Stimulated activated CD4-positive, alpha-beta T cell treated with anti-CD3 and anti-CD28 coated beads, Interleukin-1b, Interleukin-23, amount 100 ng/mL, for 1 hour (primary cell): ENCODE measurements at places on chromosomes 4 and X.

- no peak for DNase-seq
Measured at GRCh38 chr4:15182600-15183220, 180.4 kb downstream of the CPEB2 start.

- no peak for DNase-seq
Measured at GRCh38 chrX:103405009-103405333, 28.6 kb downstream of the BEX3 start.

DNA sequence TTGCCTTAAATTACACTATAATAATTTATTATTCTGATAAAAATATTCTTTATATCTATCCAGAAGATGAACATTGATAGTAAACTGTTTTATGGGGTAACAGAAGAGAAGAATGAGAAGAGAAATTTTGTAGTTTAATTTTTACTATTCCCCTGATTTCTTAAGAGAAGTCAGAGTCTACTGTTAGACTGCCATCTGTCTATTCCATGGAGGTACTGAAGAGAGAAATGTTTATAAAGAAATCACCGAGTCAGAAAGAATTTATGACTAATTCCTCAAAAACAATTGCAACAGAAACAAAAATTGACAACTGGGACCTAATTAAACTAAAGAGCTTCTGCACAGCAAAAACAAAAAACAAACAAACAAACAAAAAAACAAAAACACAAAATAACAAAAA, 149.9 kb downstream of the FGF16 start:
- DNase-seq: no peak

DNA sequence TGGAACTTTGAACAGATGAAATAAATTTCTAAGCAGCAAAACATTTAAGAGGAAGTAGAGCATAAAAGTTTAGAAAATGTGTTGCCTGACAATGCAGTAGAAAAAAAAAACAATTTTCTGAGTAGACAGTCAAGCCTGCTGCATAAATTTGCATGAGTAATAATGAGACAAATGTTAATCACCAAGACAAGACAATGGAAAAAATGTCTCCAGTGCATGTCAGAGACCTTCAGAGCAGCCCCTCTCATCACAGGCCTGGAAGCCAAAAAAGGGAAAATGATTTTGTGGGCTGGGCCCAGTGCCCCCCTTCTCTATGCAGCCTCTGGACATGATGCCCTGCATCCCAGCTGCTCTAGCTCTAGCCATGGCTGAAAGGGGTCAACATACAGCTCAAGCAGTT, 204.6 kb downstream of the COX18 start:
- DNase-seq: no peak

- DNase-seq: no peak
Measured at GRCh38 chr4:139816856-139817255, 151.2 kb downstream of the MGST2 start.

DNA sequence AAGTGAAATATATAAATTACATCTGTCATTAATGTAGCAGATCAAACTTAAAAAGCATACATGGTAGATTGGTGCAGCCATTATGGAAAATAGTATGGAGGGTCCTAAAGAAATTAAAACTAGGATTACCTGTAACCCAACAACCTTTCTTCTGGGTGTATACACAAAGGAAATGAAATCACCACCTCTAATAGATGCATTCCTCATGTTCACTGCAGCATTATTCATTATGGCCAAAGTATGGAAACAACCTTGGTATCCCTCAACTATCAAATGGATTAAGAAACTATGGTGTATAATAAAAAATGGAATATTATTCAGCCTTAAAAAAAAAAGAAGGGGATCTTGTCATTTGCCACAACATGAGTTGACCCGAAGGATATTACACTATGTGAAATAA, 13.7 kb downstream of the WDFY3 start:
- DNase-seq: no peak

DNA sequence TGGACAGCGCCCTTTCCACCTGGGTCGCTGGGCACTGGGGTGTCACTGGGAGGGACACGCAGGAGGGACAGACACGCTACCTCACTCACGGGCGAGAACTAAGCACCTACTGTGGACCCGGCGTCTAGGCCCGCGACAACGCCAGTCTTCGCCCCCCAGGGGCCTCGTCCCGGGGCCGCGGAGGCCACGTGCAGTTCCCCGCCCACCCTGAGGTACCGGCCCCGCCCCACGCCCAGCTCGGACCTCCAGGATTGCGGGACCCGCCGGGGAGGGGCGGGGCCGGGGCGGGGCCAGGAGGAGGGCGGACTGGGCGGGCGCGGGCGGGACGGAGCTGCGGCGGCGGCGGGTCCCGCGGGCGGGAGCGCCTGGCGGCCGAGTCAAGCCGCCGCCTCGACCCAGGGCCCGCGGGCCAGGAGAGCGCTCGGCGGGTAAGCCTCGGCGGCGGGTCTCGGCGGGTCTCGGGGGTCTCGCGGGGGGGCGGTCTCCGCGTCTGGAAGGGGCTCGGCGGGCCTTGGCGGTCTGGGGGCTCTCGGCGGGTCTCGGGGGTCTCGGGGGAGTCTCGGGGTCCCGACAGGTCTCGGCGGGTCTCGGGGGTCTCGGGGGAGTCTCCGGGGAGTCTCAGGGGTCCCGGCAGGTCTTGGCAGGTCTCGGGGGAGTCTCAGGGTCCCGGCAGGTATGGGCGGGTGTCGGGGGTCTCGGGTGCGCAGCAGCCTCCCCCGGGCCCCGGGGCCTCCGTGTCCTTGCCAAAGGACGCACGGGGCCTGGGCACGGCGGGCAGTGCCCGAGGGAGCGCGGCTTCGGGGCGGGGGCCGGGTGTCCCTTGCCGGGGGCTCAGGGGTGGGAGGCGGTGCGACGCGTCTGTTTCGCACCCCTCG, at the start of gene SH3BP2:
Gene SH3BP2, plus strand, starts transcription at position 375 of the 875 bp plus-strand sequence. CDS start 27,533 bp downstream, outside the sequence.
- peak; percentile 55 for DNase-seq

DNA sequence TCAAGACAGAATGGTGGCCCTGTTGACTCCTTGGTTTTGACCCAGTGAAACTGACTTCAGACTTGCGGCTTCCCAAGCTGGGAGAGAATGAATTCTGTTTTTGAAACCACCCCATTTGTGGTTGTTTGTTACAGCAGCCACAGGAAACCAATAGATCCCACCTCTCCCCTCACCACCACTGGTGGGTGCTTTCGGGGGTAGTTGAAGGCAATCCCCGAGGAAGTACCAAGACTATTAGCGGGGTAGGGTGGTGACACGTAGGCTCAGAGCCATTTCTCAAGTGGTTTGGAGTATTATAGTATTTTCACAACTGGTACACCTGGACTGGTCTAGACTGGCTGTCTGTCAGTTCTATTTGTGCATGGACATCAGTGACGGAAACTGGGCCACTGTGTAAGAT, 189.1 kb upstream of the RBPJ start:
- DNase-seq: no peak

GRCh38 chr4:531076-531475, 32.1 kb downstream of the PIGG start:
- no peak for DNase-seq

GRCh38 chr4:19615086-19615689, 636.5 kb upstream of the SLIT2 start:
- DNase-seq: no peak

DNA sequence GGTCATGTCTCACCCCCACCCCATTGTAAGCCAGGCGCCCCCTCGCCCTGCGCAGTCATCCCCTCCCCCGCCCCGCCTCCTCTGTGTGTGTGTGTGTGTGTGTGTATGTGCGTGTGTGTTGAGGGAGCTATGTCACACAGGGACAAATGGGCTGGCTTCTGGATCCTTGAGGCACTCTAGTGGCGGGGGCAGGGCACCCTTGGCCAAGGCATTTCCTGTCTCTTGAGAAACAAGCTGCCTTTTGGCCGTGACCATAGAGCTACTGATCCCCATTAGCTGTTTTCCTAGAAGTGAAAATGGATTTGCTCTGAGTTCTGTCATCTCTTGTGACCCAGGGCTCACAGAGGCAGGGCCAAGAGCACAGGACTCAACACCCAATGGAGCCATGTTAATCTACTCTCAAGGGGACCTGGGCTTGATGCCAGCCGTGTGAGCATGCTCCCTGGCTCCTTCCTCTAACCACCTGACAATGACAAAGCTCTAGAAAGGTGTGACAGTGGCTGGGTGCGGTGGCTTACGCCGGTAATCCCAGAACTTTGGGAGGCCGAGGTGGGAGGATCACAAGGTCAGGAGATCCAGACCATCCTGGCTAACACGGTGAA, 162.5 kb upstream of the BCOR start:
- no peak for DNase-seq

DNA sequence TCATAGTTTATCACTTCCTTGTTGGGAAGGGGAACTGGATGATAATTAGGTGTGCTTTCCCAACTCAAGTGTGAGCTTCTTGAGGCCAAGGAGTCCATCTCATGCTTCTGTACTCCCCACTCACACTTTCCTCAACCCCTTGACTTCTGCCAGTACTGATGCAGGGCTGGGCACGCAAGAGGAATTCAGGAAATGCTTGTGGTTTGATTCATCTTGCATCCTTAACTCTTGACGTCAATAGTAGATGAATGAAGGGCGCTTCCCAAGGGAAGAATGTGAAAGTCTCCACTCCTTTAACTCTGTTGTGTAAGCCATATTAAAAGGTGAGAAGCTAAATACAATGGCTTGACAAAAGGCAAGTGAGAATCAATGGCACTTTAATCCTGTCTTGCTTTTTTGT, 101.8 kb downstream of the AGTR2 start:
- no peak for DNase-seq

DNA sequence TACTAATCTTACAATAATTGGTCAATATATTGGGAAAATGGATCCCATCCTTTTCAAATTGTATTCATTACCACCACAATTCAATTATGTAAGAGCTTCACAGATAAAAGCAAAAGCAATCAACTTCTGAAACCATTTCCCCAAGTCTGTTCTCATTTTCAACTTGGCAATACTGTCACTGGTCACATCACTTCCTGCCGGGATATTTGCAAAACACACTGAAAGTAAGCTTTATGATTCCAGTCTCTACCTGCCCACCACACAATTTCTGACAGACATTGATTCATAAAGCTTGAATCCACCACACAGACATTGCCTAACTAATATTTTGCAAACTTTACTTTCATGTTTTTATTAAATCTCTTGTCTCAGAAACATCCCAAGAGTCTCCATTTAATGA, 53.6 kb downstream of the LIN54 start:
- DNase-seq: no peak

DNA sequence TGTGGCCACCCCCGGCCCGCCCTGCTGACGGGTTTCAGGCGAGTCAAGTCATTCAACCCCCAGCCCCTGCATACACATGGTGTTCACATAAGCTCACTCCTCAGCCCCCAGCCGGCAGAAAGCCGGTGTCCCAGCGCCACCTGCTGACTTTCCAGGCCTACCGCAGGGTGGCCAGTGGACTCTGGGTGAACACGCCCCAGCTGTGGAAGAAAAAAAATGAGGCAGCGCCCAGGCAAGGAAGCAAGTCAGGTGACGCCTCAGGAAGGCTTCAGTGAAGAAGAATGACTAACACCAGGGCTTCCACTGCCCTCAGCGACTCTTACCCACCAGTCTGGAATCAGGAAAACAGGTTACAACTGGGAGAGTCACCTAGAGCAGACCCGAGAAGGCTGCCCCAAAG, 15.8 kb downstream of the BCAP31 start:
- DNase-seq: no peak

- DNase-seq: no peak
Measured at GRCh38 chr4:125739760-125740159, 425.0 kb downstream of the FAT4 start.

- DNase-seq: no peak
Measured at GRCh38 chr4:74654230-74654681, 140.1 kb downstream of the BTC start.

GRCh38 chr4:123599920-123600810, 203.6 kb downstream of the SPRY1 start:
- DNase-seq: no peak

- no peak for DNase-seq
Measured at GRCh38 chrX:141638550-141638949, 49.0 kb downstream of the SPANXA2 start.

GRCh38 chr4:11436084-11436483, 7.4 kb upstream of the HS3ST1 start:
- DNase-seq: no peak

DNA sequence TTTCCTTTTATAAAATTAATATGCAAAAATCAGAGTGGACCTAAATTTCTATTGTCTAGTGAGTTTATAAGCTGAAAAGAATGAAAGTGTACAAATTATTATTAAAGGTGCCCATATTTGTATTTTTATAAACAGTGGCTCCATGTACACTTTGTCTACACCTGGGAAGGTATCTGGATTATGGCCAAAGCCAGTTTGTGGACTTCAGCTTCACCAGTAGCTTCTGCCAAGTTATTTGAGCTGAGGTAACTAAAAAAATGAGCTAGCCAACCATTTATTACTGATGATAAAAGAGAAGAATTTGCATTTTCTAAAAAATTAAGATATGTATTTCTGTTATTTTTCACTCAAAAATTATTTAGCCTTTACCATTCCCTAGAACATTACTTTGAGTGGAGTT, 32.3 kb upstream of the LRAT start:
- no peak for DNase-seq

DNA sequence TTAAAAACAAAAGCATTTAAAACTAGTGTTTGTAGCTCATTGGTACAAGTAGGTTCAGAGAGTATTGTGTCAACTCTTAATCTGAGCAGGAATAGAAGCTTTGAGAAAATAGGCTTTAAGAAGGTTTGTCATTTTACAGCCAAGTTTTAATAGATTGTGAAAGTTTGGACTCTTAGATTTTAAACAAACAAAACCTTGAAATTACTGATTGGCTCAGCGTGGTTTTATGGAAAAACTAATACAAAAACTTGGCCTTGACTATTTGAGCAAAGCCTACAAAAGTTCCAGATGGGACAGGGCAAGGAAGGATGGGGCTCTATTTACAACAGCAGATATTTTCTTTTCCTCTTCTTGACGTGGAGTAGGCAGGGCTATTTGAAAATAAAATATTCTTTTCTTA, 16.5 kb downstream of the ZFX start:
- DNase-seq: no peak
